ENCODE measurements at places on chromosomes 2 and 18.

DNA sequence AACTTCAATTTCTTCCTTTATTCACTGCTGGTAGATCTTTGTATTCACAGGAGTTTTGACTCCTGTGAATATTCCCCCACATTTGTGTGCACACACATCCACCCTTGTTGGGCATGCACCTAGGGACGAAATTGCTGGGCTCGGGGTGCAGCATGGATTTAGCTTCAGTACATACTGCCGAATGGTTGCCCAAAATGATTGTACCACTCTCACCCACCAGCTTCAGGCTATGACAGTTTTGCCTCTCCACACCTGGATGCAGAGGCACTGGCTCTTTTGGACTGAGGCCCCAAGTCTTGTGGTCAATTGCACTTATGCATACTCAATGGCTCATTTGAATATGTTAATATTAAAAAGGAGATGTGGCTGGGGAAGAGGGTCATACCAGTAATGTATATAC lies 65.1 kb upstream of the ODC1 start:
- DNase-seq = no peak

DNA sequence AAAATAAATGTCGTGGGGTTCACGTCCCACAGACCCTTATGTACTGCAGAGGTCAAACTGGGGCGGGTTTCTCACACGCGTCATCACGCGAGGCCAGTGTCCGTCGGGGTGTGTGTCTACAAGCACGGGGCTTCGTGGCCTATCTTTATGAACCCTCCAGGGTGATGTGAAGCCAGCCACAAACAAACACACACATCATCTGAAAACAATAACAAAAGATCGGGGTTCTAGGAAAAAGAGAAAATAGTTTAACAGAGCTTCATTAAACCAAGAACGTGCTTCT lies 23.3 kb downstream of the LDLRAD4 start:
- no peak for DNase-seq

DNA sequence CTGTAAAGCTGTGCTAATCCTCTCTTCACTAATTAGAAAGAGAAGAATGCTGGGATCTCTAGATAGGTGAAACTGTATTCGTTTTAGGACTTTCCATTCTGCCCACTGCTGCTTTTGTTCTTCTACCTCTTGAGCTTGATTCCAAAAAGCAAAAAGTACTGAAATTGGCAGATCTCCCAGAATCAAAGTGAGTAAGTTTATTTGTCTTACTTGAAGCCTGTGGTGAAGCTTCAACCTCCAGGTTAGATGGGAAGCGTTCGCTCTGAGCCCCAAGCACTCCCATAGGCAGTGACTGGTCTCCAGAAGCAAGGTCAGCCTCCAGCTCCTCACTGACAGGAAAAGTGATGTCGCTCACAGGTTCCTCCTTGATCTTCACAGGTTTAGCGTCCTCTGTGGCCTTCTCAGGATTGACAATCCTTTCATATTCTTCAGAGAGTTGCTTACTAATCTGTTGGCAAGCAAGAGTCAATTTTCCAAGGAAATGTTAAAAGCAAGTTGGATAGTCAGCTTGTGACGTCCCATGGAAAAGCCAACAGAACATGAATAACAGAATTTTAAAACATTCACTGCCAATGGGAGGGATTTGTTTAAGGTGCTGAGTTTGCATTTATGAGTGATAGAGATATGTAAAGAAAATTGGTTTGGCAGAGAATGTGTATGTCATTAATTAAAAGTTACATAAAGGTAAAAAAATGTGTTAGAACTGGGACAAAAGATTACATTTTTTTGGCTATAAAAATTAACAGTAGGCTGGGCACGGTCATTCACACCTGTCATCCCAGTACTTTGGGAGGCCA lies 8.1 kb downstream of the SUPT7L start:
- DNase-seq = peak; percentile 36

GRCh38 chr2:177254433-177255226 lies 9.9 kb downstream of the NFE2L2 start:
- DNase-seq = no peak

DNA sequence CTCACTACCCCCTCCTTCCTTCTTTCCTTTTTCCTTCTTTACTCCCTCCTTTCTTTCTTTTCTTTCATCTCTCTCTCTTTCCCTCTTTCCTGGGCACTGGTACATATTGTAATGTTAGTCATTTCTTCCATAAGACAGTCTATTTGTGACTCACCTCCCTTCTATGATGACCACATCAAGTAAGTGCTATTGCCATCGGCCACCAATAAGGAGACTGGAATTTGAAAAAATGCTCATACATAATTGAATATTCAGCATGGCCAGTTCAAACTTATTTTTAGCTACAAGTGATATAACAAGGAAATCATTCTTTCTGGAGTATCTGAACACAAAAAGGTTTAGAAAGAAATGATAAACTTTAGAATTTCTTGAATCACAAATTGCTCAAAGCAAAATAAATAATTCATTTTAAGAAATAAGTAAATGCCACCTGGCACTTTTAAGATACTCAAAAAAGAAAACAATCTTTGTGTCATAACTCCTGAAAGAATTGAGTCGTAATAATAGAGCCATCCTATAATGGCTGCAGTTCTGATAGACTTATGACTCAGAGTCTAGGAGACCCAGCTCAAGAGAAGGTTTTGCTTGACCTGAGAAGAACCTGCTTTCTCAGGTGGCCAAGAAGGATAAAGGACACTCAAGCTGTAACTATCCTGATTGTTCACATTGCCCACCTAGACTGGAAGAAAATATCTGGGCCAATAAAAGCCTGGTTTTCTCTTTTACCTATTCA lies 51.6 kb upstream of the CCBE1 start:
- peak; percentile 90 for DNase-seq

DNA sequence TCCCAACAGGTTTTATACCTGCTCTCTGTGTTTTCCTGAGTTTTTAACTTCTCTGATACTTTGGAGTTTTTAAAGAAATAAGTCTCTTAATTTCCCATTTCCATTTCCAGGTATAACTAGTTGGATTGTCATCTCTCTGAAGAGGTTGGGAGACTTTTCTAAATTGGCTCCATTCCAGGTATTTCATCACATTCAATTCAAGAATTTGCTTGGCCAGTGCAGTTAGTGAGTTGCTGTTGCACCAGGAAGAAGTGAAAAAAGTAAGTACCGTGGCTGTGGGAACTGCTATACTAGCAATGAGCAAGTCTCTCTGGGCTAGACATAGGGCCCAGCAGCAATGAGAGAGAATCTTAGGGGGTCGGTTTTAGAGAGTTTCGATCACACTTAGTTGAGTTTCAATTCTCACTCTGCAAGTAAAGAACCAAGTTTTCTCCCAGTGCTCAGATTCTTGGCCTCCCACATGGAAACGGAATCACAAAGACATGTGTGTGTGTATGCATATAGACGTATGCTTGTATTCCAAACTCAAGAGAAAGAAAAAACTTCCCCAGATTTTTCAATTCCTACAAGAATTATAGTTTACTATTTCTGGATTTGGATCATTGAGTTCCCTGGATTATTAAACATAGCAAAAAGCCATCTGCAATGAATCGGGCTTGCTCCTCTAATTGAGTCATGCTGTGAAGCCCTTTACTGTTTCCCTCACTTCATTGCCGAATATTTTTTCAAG lies 894.4 kb downstream of the BCL11A start:
- DNase-seq = no peak

GRCh38 chr2:179410552-179411356 lies 146.1 kb upstream of the SESTD1 start:
- peak; percentile 77 for DNase-seq

GRCh38 chr2:10494351-10495066 lies 46.4 kb upstream of the ODC1 start:
- no peak for DNase-seq

GRCh38 chr18:27312153-27312552 lies 127.0 kb upstream of the CHST9 start:
- no peak for DNase-seq

DNA sequence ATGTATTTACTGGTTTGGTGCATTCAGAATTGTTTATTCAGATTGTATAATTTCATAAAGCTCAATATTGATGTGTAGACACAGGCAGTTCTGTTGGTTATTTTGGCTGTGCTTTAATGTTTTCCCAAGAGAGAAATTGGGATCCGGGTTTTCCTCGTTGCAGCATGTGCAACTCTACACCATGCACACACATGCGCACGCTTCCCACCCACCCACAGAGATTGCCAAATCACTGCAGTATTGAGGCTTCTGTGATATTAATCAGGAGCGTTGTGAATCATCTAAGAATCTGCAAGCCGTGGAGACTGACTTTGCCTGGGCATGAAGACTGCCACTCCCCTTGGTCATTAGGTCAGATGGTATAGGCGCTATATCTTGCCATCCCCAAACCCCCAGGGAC lies 571.5 kb downstream of the SLC4A3 start:
- DNase-seq = peak; percentile 90

GRCh38 chr18:68436485-68436884 lies 278.4 kb downstream of the TMX3 start:
- peak; percentile 84 for DNase-seq
